Stimulated activated CD4-positive, alpha-beta T cell treated with anti-CD3 and anti-CD28 coated beads, Interleukin-1b, Interleukin-23, amount 100 ng/mL, for 24 hours (primary cell): ENCODE measurements at places on chromosomes 16 and 17.

DNA sequence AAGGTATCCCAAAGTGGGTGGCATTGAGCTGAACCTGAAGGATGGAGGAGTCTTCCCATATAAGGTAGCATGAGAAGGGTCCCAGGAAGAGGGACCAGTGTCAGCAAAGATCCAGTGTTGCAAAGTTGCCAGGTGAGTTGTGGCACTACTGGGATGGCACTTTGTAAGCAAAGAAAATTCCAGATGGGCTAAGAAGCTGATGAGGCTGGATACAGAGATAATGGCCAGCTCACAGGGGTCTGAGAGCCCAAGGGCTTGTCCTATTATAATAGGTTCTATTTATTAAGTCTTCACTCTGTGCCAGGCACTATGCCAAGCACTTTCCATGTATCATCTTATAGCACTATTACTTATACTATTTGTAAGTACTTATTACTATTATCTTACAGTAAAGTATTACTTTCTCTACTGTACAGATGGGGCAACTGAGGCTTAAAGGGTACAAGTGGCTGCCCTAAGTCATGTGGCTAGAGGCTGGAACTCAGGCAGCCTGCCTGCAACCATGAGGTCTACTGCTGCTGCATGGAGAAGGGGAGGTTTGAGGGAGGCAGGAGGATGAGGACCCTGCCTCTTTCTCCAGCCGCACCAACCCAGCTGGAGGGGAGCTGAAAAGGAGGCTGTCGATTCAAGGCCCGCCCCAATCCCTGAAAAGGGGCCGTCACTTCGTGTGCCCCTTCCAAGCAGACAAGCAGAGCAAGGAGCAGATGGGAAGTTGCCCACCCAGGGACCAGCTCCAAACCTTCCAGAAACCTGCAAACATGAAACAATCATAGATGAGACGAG is 86.5 kb downstream of the C16orf78 start:
- DNase-seq: no peak

DNA sequence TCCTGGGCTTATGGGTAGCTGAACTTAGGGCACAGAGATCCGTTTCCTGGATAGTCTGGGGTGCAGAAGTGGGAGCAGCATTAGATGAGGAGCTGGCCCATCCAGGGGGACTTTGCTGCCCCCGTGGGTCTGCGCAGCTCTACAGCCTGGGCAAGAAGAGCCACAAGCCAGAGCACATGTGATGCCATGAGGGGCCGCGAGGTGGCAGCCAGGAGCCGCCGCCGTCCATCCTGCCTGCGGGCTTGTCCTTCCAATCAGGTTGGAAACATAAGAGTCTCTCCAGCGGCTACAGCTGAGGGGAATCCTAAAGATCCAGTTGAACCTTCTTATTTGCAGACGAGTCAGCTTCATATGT is 21.9 kb downstream of the C1QTNF1 start:
- peak; percentile 37 for DNase-seq

GRCh38 chr17:68170246-68170645 is 77.6 kb upstream of the AMZ2 start:
- no peak for DNase-seq

DNA sequence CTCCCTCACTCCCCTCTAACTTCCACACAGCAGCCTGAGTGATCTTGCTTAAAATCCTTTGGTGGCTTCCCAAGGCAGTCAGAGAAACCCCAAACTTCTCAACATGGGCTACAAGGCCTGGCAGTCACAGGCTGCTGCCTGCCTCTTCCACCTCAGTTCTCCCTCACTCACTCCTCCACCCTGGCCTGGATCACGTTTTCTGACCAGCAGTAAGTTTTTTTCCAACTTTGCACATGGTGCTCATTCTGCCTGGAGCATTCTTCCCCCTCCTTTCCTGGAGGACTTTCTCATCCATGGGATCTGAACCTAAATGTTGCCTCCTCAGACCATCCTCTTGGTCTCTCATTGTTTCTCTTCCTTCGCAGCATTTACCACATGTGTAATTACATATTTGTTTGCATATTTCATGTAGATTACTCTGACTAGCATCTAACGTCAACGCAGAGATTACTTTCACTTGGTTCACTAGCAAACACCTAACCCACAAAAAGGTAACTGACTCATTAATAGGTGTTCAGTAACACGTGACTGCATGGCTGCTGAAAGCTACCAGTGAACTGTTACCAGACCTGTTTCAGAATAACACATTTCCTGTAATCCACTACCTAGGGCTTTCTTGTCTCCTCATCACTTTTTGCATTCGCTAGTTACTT is 17.1 kb downstream of the GNA13 start:
- DNase-seq: no peak

DNA sequence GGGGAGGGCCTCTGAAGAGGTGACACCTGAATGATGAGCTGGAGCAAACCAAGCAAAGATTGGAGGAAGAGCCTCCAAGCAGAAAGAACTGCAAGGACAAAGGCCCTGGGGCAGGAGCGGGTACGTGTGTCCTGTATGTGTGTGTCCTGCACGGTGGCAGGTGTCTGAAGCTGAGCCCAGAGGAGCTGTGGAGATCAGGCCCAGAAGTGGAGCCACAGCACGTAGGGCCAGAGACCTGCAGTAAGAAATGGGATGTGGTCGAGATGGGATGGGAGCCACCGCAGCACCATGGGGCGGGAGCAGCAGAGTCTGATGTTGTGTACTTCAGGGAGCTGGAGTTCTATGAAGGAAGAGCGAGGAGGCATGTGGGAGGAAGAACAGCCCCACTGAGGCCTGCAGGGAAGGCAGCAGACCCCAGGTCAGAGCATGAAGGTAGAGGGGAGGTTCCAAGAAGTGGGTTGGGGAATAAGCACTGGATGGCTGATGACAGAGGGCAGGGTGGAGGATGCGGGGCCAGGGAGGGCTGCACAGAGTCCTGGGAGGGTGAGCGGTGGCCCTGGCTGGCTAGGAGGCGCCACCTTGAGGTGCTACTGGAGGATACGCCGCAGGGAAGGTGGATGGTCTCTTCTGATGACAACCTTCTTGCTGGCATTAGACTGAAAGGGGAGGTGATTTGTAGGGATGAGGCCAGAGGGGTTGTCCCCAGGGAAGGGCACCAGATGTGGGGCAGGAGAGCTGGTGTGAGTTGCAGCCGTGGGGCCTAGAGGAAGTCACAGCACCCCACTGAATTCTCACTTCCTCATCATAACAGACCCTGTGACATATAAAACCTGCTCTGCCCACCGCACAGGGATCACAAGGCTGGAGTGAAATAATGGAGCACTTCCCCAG is 10.6 kb upstream of the CETP start:
- no peak for DNase-seq
